ENCODE measurements at places on chromosomes 2 and 18.

- no peak for DNase-seq
Observed at GRCh38 chr2:34031097-34031496, 432.0 kb upstream of the FAM98A start.

- DNase-seq = no peak
Observed at GRCh38 chr2:235768606-235769005, 274.8 kb downstream of the AGAP1 start.

DNA sequence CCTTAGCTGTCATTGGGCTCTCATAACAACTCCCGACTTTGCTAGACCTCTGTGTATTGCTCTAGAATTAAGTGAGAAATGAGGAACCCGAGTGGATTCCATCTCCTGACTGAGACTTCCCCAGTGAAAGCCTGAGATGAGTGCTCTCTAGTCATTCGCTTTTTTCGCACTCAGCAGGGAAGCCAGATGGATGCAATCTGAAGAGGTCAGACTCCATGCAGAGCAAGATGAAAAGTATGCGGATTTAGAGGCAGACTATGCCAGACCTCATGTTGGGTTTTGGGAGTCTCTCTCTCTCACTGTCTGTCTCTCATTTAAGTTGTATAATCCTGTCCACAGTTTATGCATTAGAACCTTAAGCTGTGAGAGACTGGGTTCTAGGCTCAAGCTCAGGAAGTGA is 88.6 kb downstream of the SLC5A7 start:
- no peak for DNase-seq

GRCh38 chr2:122391726-122392125 is 636.3 kb downstream of the TSN start:
- DNase-seq = no peak

- DNase-seq = peak; percentile 28
Observed at GRCh38 chr18:74819433-74820059, 221.9 kb downstream of the ZNF407 start.

DNA sequence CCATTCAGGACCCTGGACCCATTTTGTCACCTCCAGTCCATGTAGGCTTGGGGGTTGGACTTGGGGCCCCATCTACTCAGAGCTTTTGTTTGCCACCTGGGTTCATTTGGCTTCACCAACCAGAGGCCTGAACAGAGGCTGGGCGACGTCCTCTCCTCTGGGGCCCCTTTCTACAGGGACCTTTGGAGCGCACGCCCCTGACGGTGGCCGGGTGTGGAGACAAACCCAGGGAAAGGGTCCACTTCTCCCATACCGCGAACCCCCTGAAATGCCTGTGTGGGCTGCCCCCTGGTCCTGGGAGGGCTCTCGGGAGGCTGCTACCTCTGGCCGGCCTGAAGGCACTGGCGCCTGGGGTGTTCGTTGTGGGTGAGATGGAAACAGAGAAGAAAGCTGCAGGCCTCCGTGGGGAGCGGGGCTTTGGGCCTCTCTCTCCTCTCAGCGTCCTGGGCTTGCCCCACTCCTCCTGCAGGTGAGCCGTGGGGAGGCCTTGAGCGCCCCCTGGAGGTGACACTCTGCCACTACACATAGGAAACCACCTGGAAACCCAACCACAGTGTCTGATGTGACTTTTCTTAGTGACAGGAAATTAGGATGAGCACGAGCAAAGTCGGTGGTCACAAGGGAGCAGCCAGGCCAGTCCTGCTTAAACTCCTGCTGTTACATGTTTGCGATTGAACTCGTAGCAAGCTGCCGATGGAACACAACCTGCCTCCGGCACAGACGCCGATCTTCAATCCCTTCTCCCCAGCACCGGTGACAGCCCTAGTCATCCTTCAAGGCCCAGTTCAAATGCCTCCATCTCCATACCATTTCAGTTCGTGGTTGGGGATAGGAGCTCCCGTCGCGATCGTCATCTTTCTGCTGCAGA is 12.0 kb upstream of the NTSR2 start:
- DNase-seq = peak; percentile 76

DNA sequence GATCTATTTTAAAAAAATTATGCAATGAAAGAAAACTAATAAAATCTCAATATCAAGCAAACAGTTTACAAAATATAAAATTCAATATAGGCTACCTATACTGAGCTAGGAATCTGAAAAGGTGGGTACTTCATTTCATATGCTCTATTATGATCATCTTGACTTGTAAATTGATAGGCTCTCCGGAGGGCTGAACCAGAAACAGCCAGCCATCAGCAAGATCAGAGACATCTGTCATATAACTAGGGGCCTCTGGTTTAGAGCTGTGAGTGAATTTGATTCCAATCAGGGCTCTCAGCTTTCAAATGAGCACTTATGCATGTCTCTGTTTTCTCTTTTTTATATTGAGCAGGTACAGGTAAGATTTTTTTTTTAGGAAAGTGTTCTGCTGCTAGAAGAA is 114.2 kb downstream of the SPHKAP start:
- no peak for DNase-seq

DNA sequence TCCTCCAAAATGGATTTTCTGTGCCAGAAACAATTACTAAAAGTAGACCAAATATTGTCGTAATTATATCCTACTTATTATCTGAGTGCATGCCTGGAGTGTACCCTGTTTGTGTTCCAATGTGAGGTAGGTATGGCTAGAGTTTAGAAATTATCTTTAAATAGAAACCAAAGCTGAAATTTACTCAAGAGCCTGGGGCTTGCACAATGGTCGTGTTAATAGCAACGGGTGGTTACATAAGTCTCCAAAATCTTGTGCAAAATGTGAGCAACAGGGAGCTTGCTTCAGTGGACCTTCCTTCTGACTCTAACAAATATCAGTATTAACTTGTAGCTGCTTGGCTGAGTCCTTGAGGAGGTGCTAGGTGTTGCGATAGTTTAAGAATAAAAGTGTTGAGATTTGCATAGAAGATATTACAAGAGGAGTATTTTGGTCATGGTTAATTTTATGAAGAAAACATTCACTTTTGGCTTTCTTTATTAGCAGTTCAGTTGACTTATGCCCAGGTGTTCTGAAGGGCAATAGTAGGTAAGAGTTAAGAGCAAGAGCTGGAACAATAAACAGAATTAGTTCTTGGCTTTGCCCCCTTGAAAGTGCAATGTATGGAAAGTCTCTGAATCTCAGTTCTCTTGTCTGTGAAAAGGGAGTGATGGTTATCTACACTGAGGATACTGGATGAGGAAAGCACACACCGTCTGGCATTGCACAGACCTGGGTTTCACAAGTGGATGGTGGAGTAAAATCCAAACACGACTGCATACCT is 4.6 kb downstream of the CXCR4 start:
- no peak for DNase-seq

DNA sequence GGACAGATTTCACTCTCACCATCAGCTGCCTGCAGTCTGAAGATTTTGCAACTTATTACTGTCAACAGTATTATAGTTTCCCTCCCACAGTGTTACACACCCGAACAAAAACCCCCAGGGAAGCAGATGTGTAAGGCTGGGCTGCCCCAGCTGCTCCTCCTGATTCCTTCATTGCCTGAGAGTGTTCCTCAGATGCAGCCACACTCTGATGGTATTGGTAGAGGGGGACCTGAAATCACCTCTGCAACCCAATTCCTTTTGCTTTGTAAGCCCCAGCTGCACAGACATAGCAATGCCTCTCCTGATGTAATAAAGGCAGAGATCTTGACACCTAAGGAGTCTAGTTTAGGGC is 1529.8 kb downstream of the RPIA start:
- DNase-seq = no peak

- no peak for DNase-seq
Observed at GRCh38 chr18:6370410-6370809, 44.3 kb downstream of the L3MBTL4 start.

- DNase-seq = no peak
Observed at GRCh38 chr2:43443282-43443681, 152.6 kb downstream of the THADA start.

DNA sequence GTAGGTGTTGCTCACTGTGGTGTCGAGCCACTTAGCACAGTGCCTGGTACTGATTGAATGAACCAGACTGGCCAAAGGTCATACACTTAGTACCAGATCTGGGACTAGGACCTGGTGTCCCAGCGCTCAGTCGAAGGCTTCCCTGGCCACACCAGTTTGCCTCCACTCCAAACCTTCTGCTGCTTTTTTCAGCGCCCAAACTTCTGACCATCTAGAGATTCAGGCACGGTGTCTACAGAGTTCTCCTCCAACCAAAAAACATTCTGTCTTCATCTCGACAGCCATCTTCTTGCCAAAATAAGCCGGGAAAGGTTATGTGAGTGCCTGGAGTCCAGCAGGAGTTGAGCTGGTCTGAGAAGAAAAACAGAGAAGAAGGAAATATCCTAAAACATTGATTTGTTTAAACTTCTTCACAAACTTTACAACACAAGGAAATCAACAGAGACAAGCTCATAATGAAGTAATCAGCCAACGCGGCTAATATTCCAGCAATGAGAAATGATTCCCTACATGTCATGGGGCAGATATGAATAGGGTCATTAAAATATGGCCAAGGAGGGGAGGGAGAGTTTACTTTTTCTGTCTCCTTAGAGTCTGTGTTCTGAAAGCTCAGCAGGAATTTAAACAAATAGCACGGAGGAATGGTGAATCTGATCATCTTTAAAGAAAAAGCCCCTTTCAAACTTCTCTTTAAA is 2.3 kb upstream of the GLI2 start:
- DNase-seq = no peak

DNA sequence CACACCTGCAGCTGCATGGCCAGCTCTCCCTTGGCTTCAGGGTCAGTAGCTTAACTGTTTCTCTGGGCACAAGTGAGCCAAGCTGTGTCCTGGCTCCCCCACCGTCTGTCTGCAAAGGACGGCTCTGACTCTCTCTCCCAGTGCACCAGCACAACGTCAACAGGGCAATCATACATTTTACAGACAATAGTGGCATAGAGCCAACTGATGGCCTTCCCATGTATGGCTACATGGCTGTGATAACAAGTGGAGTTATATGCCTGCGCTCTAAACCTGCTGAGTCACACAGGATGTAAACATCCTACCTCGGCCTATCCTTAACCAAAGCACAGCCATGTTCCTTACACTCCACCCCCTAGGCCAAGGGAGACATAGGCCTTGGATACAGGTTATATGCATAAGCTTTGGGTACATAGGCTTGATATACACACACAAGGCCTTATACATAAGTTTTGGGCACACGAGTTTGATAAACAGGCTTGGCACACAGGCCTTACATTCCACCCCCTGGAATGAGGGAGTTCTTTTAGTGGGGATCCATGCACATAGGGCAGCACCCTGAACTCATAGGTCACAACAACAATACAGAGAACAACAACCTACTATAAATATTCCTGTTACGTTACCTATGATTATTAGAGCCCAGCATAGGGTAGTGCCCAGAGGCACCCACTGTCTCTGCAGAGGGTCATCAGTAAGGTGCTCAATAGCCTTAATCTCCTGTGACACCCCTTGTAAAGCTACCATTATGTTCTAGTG is 17.7 kb downstream of the PHOSPHO2 start:
- DNase-seq = no peak

- no peak for DNase-seq
Observed at GRCh38 chr2:196891136-196891535, 35.4 kb downstream of the PGAP1 start.

DNA sequence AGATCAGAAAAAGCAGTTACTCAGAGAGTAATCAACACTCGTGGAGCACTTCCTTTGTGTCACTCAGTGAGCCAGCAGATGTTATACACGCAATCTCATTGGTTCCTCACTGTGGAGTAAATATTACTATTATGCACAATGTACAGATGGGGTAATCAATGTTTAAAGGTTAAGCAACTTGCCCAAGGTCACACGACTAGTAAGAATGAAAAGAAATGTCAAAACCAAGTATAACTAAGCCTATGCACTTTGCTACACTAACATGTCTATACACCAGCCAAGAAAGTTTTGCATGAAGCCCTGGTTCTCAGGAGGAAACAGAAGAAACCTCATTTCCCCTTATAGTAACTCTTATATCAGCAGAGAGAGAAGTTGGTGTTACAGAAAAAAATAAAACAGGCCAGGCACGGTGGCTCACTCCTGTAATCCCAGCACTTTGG is 5.4 kb downstream of the METTL21A start:
- DNase-seq = no peak

GRCh38 chr2:39107156-39107555 is 13.7 kb downstream of the SOS1 start:
- peak; percentile 8 for DNase-seq

GRCh38 chr2:238242731-238243495 is 3.1 kb upstream of the HES6 start:
- no peak for DNase-seq

GRCh38 chr2:37563375-37564015 is 107.9 kb downstream of the CDC42EP3 start:
- DNase-seq = no peak

- no peak for DNase-seq
Observed at GRCh38 chr2:101714118-101714517, 16.6 kb downstream of the MAP4K4 start.

DNA sequence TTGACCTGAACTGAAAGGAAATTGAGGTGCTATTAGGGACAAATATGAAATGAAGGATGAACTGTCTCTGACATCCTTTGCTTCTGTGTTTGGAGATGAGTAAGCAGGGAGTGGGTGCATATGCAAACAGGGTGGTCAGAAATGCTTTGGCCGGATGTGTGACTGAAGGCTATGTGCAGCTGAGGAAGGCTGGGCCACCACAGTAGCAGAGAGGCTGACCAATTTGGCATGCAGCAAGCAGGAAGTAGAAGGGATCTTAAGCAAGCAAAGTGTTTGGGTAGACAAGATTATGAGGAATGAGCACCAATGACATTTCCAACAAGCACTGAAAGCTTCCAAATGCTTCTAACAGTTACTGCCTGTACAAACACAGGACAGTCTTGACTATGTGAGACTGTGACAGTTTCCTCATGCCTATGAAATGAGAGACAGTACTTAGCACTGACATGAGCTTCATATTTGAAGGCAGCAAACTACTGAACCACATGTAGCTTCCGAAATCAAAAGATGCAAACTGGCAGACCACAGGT is 3.3 kb upstream of the ACTR3 start:
- DNase-seq = no peak

DNA sequence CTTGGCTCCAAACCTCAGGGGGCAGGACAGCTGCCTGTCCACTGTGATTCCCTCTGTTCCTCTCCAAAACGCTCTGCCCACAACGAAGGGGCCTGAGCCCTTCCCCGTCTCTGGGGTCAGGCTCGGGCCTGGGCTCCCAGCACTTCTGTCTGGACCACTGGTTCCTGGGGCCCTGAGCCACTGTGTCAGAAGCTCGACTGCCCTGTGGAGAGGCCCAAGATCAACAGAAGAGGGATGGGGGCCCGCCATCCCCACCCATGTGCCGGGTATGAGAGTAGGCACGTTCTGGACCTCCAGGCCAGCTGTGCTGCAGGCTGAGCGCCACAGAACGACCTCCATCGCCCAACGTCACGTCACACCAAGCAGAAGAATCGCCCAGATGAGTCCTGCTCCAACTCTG is 119.9 kb upstream of the HS6ST1 start:
- no peak for DNase-seq

- no peak for DNase-seq
Observed at GRCh38 chr2:221397187-221397586, 174.9 kb downstream of the EPHA4 start.
